ENCODE measurements at places on chromosomes 5 and 9. TPM values are rescaled to one million over a fixed set of nuclear protein-coding genes. Genes with fewer than 3 reads are reported as not detected.

- no peak overlapping the region for H3K27ac ChIP-seq
- H3K4me1 ChIP-seq, result no peaks in the 10 kb centered on the region
- DNase-seq, result no peak
Observed at GRCh38 chr9:93622691-93623090, 46.3 kb downstream of the PHF2 start.

The SLC36A3 gene
- not detected for total RNA-seq

GRCh38 chr5:109105631-109106267, 304.0 kb downstream of the PJA2 start:
- peaks cover 38% of the 10 kb centered on the region for H3K4me1 ChIP-seq
- H3K27ac ChIP-seq, result peak overlapping the region; percentile 83
- H3K27me3 ChIP-seq, result no peaks in the 10 kb centered on the region
- H3K36me3 ChIP-seq, result no peaks in the 10 kb centered on the region
- peak overlapping the region; percentile 64 for H3K4me3 ChIP-seq

DNA sequence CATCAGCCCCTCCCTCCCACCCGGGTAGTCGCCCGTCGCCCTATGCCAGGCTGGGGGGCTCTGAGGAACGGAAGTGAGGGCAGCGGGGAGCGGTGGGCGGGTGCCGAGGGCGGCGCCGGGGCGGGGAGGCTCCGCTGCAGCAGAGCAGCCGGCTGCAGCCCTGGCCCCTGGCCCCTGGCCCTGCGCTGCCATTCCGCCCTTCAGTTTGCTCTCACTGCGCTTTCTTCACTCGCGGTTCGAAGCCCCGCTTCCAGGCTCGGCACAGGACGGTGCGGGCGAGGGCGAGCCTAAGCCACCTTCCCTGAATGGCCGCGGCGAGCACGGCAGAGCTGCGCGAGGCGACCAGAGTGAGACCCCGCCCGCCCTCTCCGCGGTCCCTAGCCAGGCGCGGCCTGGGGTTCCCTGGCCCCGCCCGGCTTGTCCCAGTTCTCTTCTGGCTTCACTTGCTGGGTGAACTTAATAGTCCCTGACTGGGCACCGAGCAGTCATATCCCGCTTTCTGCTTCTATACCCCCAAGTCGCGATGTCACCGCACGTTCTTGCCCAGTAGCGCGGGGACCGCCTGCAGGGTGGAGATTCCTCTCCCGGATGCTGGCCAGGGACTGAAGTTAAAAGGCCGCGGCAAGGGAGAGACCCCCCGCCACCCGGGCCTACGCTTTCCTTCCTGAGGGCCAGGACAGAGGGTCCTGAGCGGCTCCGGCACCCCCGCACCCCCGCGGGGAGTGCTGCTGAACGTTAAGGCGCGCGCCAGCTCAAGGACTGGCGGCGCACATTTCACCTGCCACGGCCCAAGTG, 623 bp upstream of the TRIM36 start:
- peak overlapping the region; percentile 84 for H3K4me3 ChIP-seq
- no peaks in the 10 kb centered on the region for H3K36me3 ChIP-seq
- peaks cover 76% of the 10 kb centered on the region for H3K27me3 ChIP-seq
- DNase-seq, result peak; percentile 57
- no peaks in the 10 kb centered on the region for H3K4me1 ChIP-seq
- H3K27ac ChIP-seq, result no peak overlapping the region

The TRIP13 gene
- total RNA-seq, result 19.5 TPM

The SLCO4C1 gene
- total RNA-seq, result not detected

GRCh38 chr5:171783051-171783450, 2.6 kb upstream of the SMIM23 start:
- no peak overlapping the region for H3K27ac ChIP-seq
- peaks cover 22% of the 10 kb centered on the region for H3K27me3 ChIP-seq
- no peak overlapping the region for H3K4me3 ChIP-seq

DNA sequence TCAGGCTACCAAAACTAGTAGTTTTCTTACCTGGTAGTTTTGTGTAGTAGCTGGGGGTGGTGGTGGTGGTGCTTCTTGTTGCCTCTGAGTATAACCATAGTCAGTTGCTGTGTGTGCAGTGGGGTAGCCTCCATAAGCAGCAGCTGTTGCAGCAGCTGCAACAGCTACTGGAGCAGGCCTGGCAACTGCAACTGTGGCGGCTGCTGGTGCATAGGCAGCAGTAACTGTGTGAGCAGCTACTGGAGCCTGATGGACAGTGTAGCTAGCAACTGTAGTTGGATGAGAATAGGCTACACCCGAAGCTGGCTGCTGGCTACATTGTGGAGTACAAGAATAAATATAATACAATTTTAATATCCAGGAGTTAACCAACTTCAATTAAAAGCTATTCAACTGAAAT, 24.7 kb downstream of the ZFR start:
- H3K4me3 ChIP-seq, result no peak overlapping the region
- no peaks in the 10 kb centered on the region for H3K27me3 ChIP-seq
- peaks cover 27% of the 10 kb centered on the region for H3K4me1 ChIP-seq
- peaks cover 35% of the 10 kb centered on the region for H3K36me3 ChIP-seq

The PCDHB5 gene
- total RNA-seq, result 1.3 TPM

DNA sequence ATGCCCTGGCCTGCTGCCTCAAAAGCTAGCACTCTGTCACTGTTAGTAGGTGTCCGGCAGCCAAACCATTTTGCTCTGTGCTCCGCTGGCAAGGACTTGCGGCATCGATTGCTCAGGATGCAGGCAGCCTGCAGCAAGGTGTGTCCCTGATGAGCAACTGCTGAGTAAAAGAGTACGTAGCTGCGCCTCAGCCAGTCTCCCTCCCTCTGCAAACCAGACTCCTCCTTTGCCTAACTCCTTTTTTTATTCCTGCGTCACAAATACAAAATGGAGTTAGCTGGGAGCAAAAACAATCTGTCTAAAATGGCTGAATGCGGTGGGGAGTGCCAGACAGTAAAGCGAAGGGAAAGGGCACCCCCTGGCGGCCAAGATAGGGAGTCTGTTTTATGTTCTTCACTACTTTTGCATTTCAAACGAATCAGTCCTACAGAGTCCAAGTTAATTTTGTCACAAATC, 61.1 kb downstream of the DIAPH1 start:
- no peaks in the 10 kb centered on the region for H3K36me3 ChIP-seq
- H3K27ac ChIP-seq, result peak overlapping the region; percentile 87
- H3K4me1 ChIP-seq, result peaks cover 26% of the 10 kb centered on the region
- H3K27me3 ChIP-seq, result no peaks in the 10 kb centered on the region

DNA sequence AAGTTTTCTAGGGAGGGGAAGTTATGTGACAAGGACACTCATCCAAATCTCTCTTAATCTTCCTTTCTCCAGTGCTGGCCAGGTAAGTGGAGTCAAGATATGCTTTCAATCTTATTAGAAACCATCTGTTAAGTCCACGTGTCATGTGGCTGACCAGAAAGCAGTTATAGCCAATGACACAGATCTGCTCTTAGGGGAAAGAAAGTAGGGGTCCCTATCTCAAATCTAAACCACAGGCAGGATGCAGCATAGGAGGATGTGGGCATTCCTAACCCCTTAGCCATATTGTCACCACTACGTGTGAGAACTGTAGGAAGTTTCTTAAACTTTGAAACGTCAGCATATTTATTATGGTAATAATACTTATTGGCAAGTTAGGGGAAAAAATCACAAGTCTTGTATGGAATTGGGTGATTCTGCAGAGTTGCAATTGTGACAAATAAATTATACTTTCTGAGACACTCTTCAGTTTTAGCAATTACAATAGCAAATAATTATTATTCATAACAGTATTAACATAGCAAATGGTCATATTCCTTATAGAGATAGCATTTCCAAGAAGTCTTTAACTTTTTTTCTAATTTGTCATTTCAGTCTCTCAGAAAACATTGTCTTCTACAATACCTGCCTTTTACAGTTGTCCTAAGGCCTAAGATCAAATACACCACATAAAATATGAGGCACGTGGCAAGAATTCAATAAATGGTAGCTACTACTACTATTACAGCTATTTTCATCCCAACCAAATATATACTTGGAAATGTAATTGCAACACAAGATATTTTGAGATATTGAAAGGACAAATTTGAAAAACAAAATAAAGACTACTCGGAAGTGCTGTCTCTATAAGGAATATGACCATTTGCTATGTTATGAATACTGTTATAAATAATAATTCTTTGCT, 236.9 kb downstream of the PDE4D start:
- no peak for DNase-seq
- no peaks in the 10 kb centered on the region for H3K4me1 ChIP-seq
- H3K27me3 ChIP-seq, result no peaks in the 10 kb centered on the region
- H3K27ac ChIP-seq, result no peak overlapping the region

DNA sequence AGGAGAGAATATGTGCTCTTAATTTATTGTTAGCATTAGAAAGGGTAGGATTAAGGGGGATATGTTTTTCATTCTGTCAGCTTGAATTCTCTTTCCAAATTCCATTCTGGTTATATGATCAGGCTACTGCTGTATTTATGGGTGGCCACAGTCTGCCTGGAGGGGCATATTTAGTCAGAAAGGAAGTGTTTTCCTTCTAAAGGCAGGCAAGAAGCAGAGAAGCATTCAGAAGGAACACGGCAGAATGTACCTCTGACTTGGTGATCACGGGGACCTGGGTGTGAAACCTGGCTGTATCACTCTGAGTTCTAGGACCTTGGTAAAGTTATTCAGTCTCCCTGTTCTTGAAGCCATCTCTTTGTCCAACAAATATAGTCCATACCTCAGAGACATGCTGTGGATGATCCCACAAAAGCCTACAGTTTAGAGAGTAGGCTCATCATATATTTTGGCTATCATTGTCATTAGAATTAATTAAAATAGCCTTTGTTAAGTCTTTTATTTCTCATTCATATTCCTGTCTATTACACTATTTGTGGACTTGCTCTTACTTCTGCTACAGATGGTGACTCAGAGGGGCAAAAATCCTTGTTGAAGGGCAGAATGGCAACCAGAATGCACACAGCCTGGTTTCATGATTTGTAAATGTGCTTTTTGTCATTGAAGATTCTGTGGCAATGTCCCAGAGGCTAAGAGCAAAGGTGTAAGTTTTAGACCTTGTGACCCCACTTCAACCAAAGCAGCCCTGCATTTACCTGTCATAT, 2.7 kb downstream of the TNC start:
- no peaks in the 10 kb centered on the region for H3K36me3 ChIP-seq
- peak; percentile 71 for DNase-seq
- peak overlapping the region; percentile 91 for H3K4me3 ChIP-seq
- H3K27ac ChIP-seq, result peak overlapping the region; percentile 79
- peaks cover 40% of the 10 kb centered on the region for H3K4me1 ChIP-seq
- no peaks in the 10 kb centered on the region for H3K27me3 ChIP-seq

DNA sequence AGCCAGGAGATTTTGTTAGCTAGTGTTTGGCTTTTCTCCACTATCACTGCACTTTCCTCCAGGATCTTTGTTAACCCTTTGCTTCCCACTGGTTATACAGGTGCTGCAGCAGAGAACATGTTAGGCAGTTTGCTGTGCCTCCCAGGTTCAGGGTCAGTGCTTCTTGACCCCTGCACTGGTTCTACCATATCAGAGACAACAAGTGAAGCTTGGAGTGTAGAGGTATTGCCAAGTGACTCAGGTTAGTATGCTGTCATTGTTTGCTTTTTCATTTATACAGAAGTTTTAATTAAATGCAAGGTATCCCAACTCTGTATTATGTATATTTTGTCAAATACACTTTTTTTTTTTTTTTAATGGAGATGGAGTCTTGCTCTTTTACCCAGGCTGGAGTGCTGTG, 68.4 kb downstream of the GAPVD1 start:
- H3K4me3 ChIP-seq, result no peak overlapping the region
- peaks cover 8% of the 10 kb centered on the region for H3K4me1 ChIP-seq
- peaks cover 69% of the 10 kb centered on the region for H3K36me3 ChIP-seq
- no peaks in the 10 kb centered on the region for H3K27me3 ChIP-seq
- peak; percentile 1 for DNase-seq

- H3K4me1 ChIP-seq, result peaks cover 23% of the 10 kb centered on the region
- no peaks in the 10 kb centered on the region for H3K27me3 ChIP-seq
- peak overlapping the region; percentile 74 for H3K27ac ChIP-seq
- DNase-seq, result no peak
- H3K4me3 ChIP-seq, result peak overlapping the region; percentile 85
- H3K36me3 ChIP-seq, result no peaks in the 10 kb centered on the region
Observed at GRCh38 chr5:55535199-55535905, 588 bp upstream of the PLPP1 start.

GRCh38 chr9:112059145-112059965, 115.7 kb downstream of the SUSD1 start:
- H3K4me3 ChIP-seq, result no peak overlapping the region
- DNase-seq, result peak; percentile 89
- peaks cover 32% of the 10 kb centered on the region for H3K4me1 ChIP-seq
- no peaks in the 10 kb centered on the region for H3K36me3 ChIP-seq

DNA sequence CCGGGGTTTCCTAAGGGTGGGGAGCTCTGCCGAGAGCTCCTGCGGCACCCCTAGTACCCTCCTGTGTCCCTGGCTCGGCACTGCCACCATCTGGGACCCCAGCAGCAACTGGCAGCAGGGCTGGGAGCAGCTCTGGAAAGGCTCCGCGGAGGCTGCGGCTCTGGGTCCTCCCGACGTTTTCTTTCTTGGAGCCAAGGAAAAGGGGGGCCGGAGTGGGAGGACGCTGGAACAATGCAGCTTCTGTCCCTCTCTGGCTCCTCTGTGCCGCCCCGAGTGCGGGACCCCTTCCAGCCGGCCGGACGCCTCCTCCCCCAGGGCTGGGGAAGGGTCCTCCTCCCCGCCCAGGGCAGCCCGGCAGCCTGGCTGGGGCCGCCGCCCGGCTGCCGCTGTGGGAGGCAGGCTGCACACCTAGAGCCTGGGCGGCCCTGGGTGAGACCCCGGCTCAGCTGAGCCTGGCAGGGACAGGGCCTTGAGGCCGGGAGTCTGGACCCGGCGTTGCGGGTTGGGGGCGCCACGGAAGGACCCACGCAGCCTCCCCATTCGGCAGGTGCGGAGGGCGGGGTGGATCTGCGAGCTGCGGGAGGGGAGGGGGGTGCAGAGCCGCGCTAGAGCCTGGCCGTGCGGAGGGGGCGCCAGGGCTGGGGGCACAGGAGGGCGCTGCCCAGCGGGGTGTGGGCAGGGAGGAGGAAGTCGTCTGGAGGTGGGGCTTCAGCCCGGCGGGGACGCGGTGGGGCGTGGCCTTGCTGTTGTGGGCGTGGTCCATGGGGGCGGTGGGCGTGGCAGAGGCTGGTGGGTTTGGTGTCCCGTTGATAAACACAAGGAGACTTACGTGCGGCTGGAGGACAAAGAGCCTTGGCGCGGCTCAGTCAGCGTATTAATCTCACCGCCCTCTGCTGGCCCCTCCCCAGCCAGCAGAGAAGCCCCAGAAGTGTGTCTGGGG, 15.1 kb downstream of the GPSM1 start:
- peaks cover 19% of the 10 kb centered on the region for H3K4me1 ChIP-seq
- H3K4me3 ChIP-seq, result no peak overlapping the region
- peak; percentile 64 for DNase-seq
- no peaks in the 10 kb centered on the region for H3K36me3 ChIP-seq

- H3K27me3 ChIP-seq, result no peaks in the 10 kb centered on the region
- no peak for DNase-seq
- H3K36me3 ChIP-seq, result no peaks in the 10 kb centered on the region
- no peak overlapping the region for H3K27ac ChIP-seq
Observed at GRCh38 chr5:137708796-137709559, 26.9 kb downstream of the KLHL3 start.
